SK-N-DZ (cell line): ENCODE measurements at places on chromosomes 4 and X.

GRCh38 chr4:71558248-71558647, 219.4 kb downstream of the SLC4A4 start:
- DNase-seq = no peak

DNA sequence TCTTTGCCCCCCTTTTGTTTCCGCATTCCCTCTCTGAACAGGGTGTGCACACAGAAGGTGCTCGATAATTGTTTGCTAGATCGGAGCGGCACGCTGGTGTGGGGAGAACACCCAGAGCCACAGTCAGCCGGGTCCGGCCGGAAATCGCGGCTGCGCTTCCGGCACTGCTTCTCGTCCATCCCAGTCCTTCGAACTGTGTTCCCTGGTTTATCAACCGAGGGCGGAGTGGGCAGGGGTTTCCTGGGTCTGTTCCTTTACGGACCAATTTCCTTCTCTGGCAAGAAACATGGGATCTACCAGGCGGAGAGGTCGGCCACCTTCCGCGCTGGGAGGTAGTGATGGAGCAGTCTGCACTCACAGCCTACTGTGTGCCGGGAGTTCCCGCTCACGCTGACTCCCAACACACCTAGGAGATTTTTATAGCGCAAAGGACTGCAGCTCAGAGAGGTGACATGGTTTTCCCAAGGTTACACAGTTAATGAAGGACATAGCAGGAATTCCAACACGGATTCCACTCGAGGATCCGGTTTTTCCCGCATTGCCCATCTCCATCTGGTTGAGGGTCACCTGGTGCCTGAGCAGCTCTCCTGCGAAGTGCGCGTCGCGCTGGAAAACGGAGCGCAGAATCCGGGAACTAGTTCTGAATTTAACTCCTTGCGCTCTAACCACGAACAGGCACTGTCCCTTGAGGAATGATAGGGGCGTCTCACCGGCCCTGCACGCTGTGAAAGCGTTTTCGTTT, 6.8 kb downstream of the MSX1 start:
- peak; percentile 48 for DNase-seq

GRCh38 chr4:10456260-10456594, 999 bp downstream of the ZNF518B start:
- no peak for DNase-seq

DNA sequence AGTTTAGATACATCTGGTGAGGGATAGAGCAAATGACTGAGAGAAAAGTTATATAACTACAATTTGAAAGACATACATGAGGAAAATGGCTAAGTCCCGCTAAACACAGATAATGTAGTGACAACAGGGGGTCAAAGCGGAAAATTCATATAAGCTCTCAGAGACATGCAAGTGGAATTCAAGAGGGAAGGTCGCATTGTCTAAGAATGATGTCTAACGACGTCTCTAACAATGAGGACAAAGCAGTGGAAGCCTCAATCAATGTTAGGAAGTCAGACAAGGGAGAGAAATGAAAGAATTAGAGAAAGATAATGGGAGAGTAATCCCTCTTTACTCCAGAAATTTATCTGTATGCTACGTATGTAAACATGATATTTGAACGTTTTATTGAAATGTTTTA, 113.4 kb downstream of the ANTXR2 start:
- peak; percentile 45 for DNase-seq

- no peak for DNase-seq
Measured at GRCh38 chr4:114226968-114227760, 247.7 kb upstream of the ARSJ start.

DNA sequence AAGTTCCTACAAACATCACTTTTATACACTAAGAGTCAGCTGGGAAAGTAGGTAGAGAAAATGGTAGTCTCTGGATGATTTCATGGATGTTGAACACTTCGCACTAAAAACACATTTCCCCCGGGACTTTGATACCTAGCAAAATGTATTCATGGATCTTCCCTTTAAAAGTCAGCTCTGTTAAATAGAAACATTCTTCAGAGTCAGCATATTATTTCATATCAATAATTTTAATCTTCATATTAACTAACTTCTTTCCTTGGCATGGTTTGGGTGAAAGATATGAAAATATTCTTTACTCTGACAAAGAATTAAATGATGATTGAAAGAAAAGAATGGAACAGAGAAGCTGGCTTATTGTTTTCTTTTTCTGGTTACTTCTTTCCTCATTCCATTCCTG, 185.5 kb downstream of the NDST4 start:
- no peak for DNase-seq

- no peak for DNase-seq
Measured at GRCh38 chr4:16360694-16361262, 134.5 kb upstream of the TAPT1 start.

- no peak for DNase-seq
Measured at GRCh38 chr4:88527787-88528186, 4.2 kb upstream of the PYURF start.

DNA sequence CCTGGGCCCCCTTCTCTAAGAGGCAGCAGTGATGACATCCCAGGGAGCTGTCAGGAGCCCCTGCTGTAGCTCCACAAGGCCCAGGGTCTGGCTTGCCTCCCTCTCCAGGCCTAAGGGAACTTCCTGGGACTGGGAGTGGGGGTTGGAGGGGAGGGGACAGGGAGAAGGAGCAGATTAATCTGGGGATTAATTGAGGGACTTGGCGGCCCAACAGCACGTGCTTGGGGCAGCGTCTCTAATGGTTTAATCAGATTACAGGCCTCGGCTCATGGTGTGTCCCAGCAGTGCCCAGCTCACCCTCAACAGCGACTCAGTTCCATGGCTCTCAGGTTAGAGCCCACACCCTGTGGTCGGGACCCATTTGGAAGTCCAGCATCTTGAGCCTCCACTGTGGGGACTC, 47.9 kb downstream of the EFNB1 start:
- no peak for DNase-seq

DNA sequence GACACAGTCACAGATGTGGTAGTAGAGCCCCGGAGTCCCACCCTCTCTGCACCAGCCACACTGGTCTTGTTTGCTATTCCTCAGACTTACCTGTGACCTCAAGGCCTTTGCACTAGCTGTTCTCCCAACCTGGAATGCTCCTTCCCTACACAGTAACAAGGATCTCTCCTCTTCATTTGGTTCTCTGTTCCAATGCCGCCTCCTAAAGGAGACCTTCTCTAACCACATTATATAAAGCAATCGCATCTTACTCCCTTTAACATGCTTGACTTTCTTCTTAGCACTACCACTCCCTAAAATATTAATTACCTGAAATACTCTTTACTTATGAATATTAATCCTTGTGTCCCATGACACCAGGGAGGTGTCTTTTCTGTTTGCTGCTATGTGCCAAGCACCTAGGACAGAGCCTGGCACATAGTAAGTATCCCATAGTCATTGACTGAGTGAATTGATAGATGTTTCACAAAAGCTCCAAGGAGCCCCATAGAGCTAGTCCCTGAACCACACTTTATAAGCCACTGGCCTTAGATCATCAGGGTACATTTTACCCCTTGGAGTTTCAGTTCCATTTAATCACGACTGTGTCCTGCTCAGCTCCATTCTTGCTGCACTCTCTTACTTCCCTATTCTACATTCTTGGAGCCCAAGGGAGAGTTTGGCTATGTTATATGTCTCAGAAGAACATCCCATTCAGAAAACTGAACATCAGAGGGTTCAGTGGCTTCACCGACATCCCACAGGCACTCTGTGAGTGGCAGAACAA, 312.7 kb downstream of the RAB28 start:
- DNase-seq = no peak

- no peak for DNase-seq
Measured at GRCh38 chr4:72313121-72313520, 255.9 kb downstream of the ADAMTS3 start.

GRCh38 chr4:166519774-166520173, 646.7 kb downstream of the TLL1 start:
- DNase-seq = no peak

DNA sequence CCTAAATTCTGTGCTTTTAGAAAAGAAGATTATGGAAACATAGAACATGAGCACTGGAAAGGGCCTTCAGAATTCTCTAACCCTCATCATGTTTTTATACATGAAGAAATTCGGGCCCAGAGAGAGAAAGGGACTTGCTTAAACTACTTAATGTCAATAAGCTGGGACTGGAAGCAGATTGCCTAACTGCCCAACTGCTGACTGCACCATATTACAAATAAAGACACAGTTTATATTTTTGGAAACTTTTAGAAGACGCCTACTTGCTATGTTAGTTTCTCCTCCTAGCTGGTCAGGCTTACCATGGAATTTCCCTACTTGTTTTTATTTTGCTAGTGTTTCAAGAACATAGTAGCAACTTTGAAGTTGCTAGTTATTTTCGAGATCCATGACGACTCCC, 47.1 kb downstream of the SLC9A6 start:
- DNase-seq = no peak

GRCh38 chrX:103780336-103781061, 3.9 kb downstream of the PLP1 start:
- DNase-seq = no peak

DNA sequence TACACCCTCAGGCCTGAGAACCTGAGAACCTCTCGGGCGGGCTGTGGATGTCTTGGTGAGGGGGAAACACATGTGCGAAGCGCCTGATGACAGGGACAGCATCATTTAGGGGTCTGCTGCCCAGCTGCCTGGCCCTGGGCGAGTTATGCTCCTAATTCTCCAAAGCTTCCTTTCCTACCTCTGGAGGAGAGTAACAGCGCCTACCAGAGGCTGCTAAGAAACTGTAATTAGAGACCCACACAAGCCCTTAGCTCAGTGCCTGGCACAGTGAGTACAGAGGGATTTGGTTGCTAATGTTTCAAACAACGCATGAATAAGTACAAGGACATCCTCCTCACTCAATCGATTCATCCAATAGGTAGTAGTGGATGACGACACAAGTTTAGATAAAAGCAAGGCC, 40.4 kb downstream of the BCOR start:
- DNase-seq = no peak

GRCh38 chrX:52574416-52575275, 57.8 kb upstream of the XAGE1B start:
- DNase-seq = peak; percentile 49
